Erythroblast (primary cell): ENCODE measurements at places on chromosomes 1 and 21.

DNA sequence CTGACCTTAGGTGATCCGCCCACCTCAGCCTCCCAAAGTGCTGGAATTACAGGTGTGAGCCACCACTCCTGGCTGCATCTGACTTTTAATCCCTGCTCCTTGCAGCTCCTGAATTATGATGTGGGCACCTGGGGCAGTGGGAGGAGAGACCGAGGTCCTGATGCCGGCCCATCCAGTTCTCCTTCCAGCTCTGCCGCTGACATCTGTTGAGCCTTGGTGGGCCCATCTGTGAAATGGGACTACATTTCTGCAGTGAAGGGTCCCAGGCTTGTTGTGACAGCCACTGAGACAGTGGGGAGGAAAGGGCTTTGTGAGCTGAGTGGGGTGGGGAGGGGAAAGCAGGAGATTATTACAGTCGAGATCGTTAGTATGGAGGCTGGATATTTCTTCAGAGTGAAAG, 11.8 kb downstream of the PLA2G2F start:
- DNase-seq, result no peak

DNA sequence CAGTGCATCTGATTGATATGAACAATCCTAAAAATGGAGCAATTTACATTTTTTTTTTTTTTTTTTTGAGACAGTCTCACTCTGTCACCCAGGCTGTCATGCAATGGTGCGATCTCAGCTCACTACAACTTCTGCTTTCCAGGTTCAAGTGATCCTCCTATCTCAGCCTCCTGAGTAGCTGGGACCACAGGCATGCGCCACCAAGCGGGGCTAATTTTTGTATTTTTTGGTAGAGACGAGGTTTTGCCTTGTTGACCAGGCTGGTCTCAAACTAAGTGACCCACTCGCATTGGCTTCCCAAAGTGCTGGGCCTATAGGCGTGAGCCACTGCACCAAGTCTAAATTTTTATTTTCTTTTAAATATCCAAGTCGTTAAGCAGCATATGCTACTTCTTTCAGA, 109.0 kb downstream of the FAF1 start:
- no peak for DNase-seq

- DNase-seq, result no peak
Measured at GRCh38 chr1:68347415-68347814, 102.3 kb downstream of the RPE65 start.

- peak; percentile 51 for DNase-seq
Measured at GRCh38 chr1:189429610-189430009, 1048.1 kb downstream of the BRINP3 start.

- DNase-seq, result no peak
Measured at GRCh38 chr1:46041551-46041950, 90.9 kb downstream of the PIK3R3 start.

GRCh38 chr1:23521588-23521987, 9.4 kb downstream of the E2F2 start:
- DNase-seq, result no peak

GRCh38 chr21:41678016-41678923, 88.6 kb downstream of the RIPK4 start:
- no peak for DNase-seq

- no peak for DNase-seq
Measured at GRCh38 chr1:57922130-57922529, 498.3 kb upstream of the DAB1 start.

DNA sequence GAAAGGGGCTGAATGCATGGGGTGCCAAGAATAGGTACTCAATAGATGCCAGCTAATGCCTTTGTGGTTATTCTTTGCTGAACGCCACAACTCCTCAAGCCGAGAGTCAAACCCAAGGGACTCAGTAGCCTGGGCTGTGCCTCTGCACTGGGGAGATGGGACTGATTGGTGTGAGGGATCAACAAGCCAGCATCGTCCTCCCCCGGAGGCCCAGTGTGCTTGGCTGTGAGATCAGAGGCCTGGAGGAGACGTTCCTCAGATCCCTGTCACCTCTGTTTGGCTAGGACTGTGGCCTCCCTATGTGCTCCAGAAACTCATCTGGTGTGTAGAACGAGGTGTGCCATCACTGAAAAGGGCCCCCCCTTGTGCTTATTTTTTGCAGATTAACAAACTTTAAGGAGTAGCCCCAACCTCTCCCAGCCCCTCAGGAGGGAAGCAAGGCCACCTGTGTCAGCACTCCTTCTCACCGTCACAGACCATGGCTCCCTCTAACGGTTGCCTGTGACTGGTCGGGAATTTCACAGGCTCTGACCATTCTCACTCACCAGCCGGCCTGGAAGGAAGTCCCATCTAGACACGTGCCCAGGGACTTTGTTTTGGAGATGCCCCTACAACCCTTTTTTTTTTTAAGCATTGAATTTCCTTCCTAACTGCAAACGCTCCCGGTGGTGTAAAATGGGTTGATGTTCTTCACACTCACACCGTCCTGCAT, 194.0 kb upstream of the VAMP3 start:
- no peak for DNase-seq

- DNase-seq, result no peak
Measured at GRCh38 chr1:93426181-93426580, 21.7 kb upstream of the FNBP1L start.

- DNase-seq, result no peak
Measured at GRCh38 chr1:18955131-18955440, 1.4 kb downstream of the IFFO2 start.

- no peak for DNase-seq
Measured at GRCh38 chr1:232901255-232901654, 49.2 kb upstream of the NTPCR start.

DNA sequence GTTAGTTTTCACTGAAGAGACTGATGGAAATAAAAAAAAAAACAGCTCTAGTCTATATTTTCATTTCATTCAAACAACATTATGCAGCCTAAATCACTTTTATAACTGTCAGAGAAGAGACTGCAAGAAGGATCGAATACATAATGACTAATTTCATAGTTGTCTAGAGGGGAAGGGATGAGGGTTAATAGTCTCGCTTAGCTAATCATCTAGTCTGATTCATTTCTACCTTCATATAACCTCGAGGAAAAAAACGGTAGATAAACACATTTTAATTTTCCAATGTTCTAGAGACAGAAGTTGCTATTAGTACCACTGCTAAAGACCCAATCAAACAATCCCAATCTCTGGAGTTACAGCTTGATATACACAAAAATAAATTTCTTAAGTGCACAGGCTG, 3.5 kb downstream of the FUBP1 start:
- no peak for DNase-seq

- no peak for DNase-seq
Measured at GRCh38 chr1:206065547-206066145, 12.7 kb downstream of the RHEX start.

DNA sequence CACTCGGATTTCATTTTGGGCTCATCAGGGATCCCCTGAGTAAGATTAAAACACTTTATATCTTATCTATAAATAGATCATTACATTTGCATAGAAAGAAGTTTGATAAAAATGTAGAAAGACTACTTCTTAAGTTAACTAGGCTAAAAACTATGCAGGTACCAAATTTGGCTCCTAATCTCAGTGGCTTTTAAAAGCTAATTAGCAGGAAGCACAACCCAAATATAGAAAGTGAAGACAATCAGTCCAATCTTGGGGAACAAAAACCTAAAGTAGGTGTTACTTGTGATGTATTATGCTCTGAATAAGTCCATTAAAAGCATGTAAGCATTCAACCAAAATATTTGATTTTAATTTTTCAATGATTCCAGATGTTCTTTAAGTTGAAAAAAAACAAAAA, 35.4 kb downstream of the SMYD3 start:
- no peak for DNase-seq

DNA sequence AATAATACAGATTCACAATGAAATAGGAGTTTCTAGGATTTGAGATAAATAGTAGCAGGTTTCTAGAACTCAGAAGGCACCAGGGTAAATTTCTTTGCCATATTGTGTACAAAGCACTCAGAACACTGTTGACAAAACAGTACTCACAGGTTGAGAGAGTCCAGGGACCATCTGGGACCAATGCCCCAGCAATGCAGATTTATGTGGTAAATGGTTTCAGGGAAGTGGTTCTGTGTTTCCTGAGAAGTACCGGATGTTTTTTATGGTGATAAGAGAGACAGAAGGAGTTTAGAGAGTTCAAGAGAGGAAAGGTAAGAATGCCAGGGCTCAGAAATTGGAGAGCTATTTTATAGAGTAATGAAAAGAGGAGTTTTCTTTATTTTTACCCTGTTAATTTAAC, 29.6 kb upstream of the DIPK1A start:
- no peak for DNase-seq

GRCh38 chr1:61094677-61095469, 12.5 kb downstream of the NFIA start:
- DNase-seq, result no peak

- DNase-seq, result no peak
Measured at GRCh38 chr1:171140956-171141687, 44.0 kb upstream of the FMO2 start.

GRCh38 chr1:178739285-178740045, 14.4 kb downstream of the RALGPS2 start:
- no peak for DNase-seq

DNA sequence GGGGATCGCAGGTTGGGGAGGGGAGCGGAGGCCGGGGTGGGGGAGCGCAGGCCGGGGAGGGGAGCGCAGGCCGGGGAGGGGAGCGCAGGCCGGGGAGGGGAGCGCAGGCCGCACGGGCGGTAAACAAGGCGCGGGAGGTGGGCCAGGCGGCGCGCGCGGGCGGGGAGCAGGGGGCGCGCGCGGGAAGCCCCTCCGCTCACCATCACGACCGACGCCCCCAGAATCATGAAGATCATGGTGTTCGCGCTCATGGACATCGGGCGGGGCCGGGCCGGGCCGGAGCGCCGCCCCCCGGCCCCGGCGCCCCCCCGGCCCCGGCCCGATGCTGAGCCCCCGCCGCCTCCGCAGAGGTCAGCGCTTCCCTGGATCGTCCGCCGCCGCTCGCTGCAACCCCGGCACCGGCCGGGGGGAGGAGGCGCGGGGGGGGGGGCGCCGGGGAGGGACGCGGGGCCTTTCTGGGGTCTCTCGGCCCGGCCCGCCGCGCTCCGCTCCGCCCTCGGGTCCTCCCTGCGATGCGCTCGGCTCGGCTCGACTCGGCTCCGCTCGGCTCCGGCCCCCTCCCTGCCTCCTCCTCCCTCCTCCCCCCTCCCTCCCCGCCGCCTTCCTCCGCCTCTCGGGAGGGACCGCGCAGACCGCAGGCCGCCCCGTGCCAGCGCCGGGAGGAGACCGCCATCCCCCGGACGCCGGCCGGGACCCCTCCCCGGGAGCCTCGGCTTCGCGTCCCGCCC, at the start of gene TMEM240:
TSS of gene TMEM240 (minus strand) at position 535 of the 728 bp plus-strand sequence. CDS start at position 257, 278 bp downstream.
- DNase-seq, result peak; percentile 52

- no peak for DNase-seq
Measured at GRCh38 chr1:203911806-203912205, 50.4 kb downstream of the SNRPE start.

DNA sequence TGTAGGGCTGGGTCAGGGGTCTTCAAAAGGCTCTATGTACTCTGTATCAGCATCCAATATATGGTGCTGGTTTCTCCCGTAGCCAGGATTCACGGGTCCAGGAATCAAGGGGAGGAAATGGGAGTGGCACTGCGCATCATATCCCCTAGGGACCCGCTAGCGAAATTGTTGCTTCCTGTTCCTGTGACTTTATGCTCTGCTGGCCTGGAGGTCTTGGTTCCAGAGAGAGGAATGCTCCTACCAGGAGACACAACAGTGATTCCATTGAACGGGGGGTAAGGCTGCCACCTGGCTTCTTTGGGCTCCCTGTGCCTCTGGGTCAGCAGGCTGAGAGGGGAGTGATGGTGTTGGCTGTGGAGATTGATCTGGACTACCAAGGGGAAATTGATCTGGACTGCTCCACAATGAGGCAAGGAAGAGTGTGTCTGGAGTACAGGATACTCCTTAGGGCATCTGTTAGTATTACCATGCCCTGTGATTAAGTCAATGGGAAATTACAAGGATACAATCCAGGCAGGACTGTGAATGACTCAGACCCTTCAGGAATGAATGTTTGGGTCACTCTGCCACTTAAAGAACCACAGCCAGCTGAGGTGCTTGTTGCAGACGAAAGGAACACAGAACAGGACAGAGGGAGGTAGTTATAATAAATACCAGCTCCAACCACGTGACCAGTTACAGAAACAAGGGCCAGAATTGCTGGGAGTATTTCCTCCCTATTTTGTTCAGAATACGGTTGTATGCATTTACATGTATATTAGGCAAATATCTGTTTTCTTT, 10.2 kb downstream of the SPSB1 start:
- no peak for DNase-seq

DNA sequence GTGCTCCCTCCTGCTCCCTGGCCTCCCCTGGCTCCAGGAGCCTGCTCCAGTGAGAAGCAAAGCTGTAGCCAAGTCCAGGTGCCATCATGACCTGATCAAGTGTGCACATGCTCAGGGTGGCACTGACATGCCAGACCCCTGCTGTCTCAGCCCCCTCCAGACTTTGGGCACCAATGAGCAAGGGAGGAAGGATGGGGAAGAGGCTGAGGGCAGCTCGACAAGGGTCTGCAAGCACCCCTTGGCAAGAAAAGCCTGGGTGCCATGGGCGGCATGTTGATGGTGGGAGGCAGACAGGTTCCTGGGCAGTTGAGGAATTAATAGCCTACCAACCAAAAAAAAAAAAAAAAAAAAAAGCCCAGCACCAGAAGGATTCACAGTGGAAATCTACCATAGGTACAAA, 942.6 kb upstream of the PRMT6 start:
- no peak for DNase-seq

- no peak for DNase-seq
Measured at GRCh38 chr21:34020005-34020847, 53.2 kb upstream of the MRPS6 start.

GRCh38 chr1:199335496-199335895, 692.0 kb upstream of the NR5A2 start:
- DNase-seq, result no peak

DNA sequence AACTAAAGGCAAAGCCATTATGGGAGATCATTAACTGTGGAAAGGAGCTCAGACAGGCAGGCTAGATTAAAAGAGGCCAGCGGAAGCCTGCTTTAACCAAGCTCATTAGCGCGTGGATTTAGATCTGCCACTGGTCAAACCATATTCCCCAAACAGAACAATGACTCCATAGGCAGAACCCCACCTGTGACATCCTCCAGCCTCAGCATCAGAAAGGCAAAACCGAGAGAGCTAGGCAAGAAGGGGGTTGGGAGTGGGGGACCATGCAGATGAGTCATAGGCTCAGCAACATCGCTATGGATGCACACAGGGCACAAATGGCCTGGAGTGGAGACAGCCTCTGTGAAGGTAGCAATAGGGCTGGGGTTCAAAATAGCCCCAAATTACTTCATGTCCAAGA, 20.6 kb downstream of the MKNK1 start:
- no peak for DNase-seq

DNA sequence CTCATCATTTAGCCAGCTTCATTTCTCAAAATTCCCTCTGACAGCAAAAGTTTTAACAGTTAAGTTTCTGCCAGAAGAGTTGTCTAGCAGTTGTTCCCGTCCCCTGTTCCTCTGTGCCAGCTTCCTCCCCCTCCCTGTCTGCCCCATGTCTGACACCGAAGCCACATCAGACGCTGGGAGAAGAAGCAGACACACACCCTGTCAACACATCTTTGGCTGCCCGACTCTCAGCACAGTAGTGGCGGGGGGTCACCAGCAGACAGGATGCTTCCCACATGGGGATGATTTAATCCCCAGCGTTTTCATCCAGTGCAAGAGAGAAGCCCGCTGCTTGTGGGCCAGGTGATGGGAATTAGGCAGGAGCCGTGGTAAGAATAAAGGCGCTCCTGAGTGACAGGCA, 379.4 kb upstream of the RUNX1 start:
- no peak for DNase-seq
